ENCODE measurements at places on chromosomes 5 and 9.

GRCh38 chr5:72000707-72001106 lies 106.6 kb upstream of the MAP1B start:
- DNase-seq, result no peak

- DNase-seq, result no peak
These were observed 161.8 kb downstream of the ICE1 start for GRCh38 chr5:5584236-5584745.

DNA sequence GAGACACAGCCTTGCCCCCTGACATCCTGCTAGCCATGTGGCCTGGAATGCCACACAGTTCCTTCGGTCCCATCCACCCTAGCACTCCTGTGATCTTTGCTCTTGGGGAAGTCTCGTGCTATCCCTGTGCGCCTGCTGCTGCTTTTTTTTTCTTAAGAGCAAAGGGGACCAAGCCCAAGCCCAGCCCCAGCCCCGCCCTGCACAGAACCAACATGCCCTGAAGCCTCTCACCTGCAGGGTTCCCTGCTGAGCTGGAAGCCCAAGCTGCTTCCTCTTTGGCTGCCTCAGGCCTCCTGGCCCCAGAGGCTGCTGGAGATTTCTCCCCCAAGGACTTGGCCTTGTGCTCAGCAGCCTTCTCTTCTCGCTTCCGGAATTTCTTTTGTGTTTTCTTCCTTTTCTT lies 1.8 kb downstream of the SURF6 start:
- no peak for DNase-seq

- no peak for DNase-seq
These were observed 87.7 kb upstream of the TRIM32 start for GRCh38 chr9:116599342-116599884.

DNA sequence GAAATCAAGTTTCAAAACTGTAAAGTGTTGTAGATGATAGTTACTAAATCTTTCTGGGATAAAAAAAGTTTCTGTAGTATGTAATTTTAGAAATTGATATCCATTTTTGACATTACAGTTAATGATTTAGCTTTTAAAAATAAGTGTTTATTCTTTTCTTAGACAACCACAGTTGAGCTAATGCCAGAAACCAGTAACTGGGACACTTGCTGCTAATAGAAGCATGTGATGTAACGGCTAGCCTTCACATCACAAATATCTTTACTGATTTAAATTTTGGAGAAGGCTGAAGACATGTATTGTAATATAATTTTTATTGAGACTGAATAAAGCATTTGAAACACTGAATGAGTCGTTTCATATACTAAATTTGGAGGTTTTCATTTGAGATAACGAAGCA lies 18.8 kb downstream of the CSNK1G3 start:
- no peak for DNase-seq

DNA sequence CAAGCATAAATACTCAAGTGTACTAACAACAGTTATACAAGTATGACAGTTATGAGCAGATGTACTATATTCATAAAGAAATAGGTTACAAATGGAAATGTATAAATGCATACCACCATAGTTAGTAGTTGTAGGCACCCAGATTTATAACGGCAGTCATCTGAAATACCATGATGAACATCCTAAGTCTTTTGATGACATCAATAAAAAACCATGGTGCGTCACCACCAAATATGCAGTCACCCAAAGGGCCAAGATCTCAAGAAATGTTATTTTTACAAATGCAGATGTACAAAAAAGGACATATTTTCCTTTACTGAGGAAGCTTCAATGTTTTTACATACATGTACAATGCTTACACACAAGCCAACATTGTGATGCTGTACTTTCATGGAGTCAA lies 70.8 kb upstream of the XPA start:
- no peak for DNase-seq
